ENCODE measurements at places on chromosomes 2 and 18. TPM values are rescaled to one million over a fixed set of nuclear protein-coding genes. Genes with fewer than 3 reads are reported as not detected.

DCC gene
- total RNA-seq: 0.61 TPM

PJVK gene
- total RNA-seq: 2.7 TPM

AMER3 gene
- not detected for total RNA-seq

ANKRD62 gene
- total RNA-seq: not detected

GEN1 gene
- total RNA-seq: 9.6 TPM

TMEFF2 gene
- total RNA-seq: not detected
